ENCODE measurements at places on chromosomes 5 and 9. TPM values are rescaled to one million over a fixed set of nuclear protein-coding genes. Genes with fewer than 3 reads are reported as not detected.

GRCh38 chr5:95881833-95882232 lies 59.3 kb upstream of the GLRX start:
- peaks cover 16% of the 10 kb centered on the region for H3K4me1 ChIP-seq
- DNase-seq, result no peak
- H3K4me3 ChIP-seq, result no peak overlapping the region
- no peaks in the 10 kb centered on the region for H3K36me3 ChIP-seq

DNA sequence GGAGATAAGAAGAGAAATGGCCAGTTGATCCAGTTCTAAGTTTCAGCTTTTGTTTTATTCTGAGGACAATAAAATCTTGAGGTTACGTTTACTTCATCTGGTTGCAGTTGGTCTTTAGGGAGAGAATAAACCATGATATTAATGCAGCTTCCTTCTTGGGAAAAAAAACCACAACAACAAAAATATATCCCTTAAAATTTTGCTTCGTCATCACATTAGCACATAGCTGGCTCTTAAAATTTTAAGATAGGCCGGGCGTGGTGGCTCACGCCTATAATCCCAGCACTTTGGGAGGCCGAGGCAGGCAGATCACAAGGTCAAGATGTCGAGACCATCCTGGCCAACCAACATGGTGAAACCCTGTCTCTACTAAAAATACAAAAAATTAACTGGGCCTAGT lies 86.4 kb downstream of the EQTN start:
- H3K27ac ChIP-seq, result no peak overlapping the region
- H3K4me1 ChIP-seq, result no peaks in the 10 kb centered on the region
- H3K36me3 ChIP-seq, result no peaks in the 10 kb centered on the region
- H3K27me3 ChIP-seq, result no peaks in the 10 kb centered on the region

- H3K4me1 ChIP-seq, result no peaks in the 10 kb centered on the region
- no peak overlapping the region for H3K4me3 ChIP-seq
- no peak for DNase-seq
- no peak overlapping the region for H3K27ac ChIP-seq
Measured at GRCh38 chr5:179120951-179121666, 60.9 kb downstream of the ZNF354C start.

- H3K27ac ChIP-seq, result no peak overlapping the region
- DNase-seq, result peak; percentile 31
- H3K4me1 ChIP-seq, result peaks cover 31% of the 10 kb centered on the region
- no peaks in the 10 kb centered on the region for H3K27me3 ChIP-seq
- H3K36me3 ChIP-seq, result peaks cover 12% of the 10 kb centered on the region
Measured at GRCh38 chr9:137279741-137280473, 2.4 kb downstream of the TOR4A start.

DNA sequence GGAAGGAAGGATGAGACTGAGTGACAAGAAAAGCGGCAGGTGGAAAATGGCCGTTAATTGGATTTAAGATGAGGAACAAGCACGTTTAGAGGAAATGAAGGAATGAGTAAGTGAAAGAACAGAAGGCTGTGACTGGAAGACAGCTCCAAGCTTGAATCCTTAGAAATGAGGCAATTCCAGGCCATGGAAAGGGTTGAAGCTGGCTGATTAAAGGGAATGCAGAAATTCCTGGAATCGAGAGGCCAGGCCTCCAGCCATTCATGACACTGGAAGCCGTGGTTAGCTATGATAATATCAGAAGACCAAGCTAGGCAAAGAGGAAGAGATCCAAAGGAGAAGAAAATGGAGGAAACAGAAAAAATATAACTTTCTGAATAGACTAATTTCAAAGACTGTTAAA lies 84.2 kb downstream of the ARL15 start:
- no peak overlapping the region for H3K4me3 ChIP-seq
- no peak for DNase-seq
- H3K27me3 ChIP-seq, result no peaks in the 10 kb centered on the region
- no peaks in the 10 kb centered on the region for H3K36me3 ChIP-seq
- H3K27ac ChIP-seq, result no peak overlapping the region

DNA sequence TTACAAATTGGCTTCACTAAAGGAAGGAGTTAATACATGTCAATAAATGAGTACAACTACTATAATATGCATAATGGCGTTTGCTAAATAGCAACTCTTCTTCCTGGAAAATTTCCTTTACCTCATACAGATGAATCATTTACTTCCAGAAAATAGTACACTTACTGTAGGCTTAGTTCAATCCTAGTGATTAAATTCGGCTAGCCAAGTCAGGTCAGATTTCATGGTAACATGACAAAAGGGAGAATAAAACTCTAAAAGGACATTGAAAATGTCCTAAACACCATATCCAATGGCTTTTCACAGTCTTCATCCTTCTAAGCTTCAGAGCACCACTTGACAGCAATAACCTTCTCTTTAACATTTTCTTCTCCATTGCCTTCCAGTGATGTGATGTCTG lies 42.1 kb upstream of the ZFAND5 start:
- H3K4me3 ChIP-seq, result no peak overlapping the region
- H3K4me1 ChIP-seq, result no peaks in the 10 kb centered on the region
- no peak for DNase-seq
- no peaks in the 10 kb centered on the region for H3K36me3 ChIP-seq

DNA sequence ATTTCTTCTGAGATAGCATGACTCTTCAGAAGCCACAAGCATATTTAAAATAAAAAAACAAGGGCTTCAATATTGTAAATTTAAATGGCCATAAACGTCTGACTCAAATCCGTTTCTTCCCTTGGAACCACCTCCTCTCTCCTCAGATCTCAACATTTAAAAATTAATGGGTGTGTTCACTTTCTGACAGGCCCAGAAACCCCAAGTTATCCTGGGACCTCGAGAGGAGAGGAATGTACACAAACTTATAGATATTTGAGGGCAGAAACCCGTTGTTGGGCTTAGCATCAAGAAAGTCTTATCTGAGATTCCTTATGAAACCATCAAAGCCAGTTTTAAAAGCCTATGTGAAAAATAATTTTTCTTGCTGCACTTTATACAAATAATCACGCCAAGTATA lies 29.2 kb downstream of the MLLT3 start:
- no peak for DNase-seq
- no peaks in the 10 kb centered on the region for H3K27me3 ChIP-seq
- no peak overlapping the region for H3K4me3 ChIP-seq
- H3K27ac ChIP-seq, result no peak overlapping the region
- peaks cover 3% of the 10 kb centered on the region for H3K4me1 ChIP-seq

- H3K36me3 ChIP-seq, result no peaks in the 10 kb centered on the region
- no peak overlapping the region for H3K27ac ChIP-seq
- no peak for DNase-seq
- H3K4me1 ChIP-seq, result no peaks in the 10 kb centered on the region
Measured at GRCh38 chr5:133294380-133294779, 242.6 kb downstream of the HSPA4 start.

- H3K27ac ChIP-seq, result no peak overlapping the region
- DNase-seq, result no peak
- H3K4me1 ChIP-seq, result peaks cover 31% of the 10 kb centered on the region
- no peaks in the 10 kb centered on the region for H3K36me3 ChIP-seq
Measured at GRCh38 chr9:27430750-27431535, 93.1 kb upstream of the IFNK start.

DNA sequence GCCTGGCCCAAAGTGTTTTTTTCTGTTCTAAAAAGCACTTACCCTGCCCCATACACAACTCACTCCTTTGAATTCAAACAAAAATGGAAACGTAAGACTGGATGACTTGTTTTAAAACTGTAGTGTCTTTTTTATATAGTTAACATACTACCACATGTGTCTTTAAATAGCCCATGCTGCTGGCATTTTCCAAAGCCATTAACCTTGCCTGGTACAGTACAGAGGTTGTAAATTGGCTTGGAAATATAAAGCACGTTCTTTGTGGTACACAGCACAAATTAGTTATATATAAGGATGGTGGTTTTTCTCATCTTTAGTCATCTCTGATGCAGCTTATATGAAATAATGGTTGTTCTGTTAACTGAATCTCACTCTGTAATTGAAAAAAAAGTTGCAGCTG lies 519.7 kb upstream of the ZNF608 start:
- no peaks in the 10 kb centered on the region for H3K4me1 ChIP-seq
- no peak overlapping the region for H3K4me3 ChIP-seq
- no peaks in the 10 kb centered on the region for H3K27me3 ChIP-seq
- no peak for DNase-seq
- H3K27ac ChIP-seq, result no peak overlapping the region
- H3K36me3 ChIP-seq, result no peaks in the 10 kb centered on the region

DNA sequence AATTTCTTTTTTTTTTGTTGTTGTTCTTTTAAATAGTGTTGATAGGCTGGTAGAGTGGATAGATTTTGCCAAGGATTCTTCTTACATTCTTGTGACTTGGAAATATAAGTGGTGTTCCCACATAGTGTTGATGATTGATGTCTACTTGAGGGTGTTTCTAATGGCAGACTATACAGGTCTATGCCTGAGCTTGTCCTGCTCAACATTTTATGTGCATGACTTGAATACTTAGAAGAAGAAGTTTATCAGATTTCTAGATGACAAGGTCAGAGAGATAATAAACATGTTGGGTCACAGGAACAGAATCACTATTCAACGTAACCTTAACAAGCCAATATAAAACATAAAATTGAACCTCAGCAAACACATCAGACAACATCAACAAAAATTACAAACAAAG lies 24.2 kb downstream of the XRCC4 start:
- H3K4me1 ChIP-seq, result no peaks in the 10 kb centered on the region
- no peak for DNase-seq
- no peaks in the 10 kb centered on the region for H3K27me3 ChIP-seq

GRCh38 chr9:3398232-3398648 lies 127.6 kb downstream of the RFX3 start:
- DNase-seq, result peak; percentile 66
- H3K36me3 ChIP-seq, result peaks cover 5% of the 10 kb centered on the region
- H3K27me3 ChIP-seq, result no peaks in the 10 kb centered on the region

DNA sequence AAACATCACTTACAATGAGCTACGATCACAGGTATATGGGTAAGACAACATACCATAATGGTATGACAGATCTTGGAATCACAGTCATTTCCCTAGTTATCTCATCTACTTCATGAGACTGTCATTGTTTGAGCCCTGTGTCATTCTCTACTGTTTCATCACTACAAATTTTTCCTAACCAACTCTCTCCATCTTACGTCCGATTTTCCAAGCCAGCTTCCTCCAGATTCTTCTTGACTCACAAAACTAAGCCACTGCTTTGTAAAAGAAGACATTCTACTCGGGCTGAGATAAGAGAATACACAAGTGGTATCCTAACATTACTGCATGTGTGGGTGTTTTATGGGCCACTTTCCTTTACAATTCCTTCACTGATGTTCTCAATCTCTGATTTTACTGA lies 49.6 kb downstream of the SERINC5 start:
- no peak overlapping the region for H3K4me3 ChIP-seq
- no peak overlapping the region for H3K27ac ChIP-seq
- no peaks in the 10 kb centered on the region for H3K4me1 ChIP-seq
- no peaks in the 10 kb centered on the region for H3K27me3 ChIP-seq

GRCh38 chr9:136847088-136847825 lies 2.0 kb upstream of the PHPT1 start:
- no peaks in the 10 kb centered on the region for H3K27me3 ChIP-seq
- H3K27ac ChIP-seq, result no peak overlapping the region
- peaks cover 51% of the 10 kb centered on the region for H3K4me1 ChIP-seq
- peak overlapping the region; percentile 87 for H3K4me3 ChIP-seq
- peaks cover 4% of the 10 kb centered on the region for H3K36me3 ChIP-seq

- peaks cover 5% of the 10 kb centered on the region for H3K27me3 ChIP-seq
- H3K4me1 ChIP-seq, result no peaks in the 10 kb centered on the region
- no peaks in the 10 kb centered on the region for H3K36me3 ChIP-seq
- no peak overlapping the region for H3K27ac ChIP-seq
- DNase-seq, result no peak
Measured at GRCh38 chr5:173721601-173722232, 105.3 kb upstream of the BOD1 start.

DNA sequence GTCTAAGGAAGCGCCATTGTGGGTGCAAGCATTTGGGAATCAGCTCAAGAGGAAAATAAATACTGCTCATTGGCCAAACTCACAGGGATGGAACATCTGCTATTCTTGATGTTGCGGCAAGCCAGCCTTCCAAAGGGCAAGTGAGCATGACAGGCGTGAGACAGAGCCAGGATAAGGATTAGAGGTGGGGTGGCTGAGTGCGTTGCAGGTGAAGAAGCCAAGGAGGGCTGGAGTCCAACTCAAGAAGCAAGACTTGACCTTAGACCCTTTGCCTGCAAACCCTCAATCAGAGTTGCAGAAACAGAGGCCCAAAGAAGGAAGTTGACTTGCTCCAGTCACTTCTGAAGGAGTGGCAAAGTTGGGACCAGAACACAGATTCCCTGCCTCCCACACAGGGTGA lies 79.4 kb downstream of the WWC1 start:
- no peak for DNase-seq
- no peaks in the 10 kb centered on the region for H3K27me3 ChIP-seq
- no peaks in the 10 kb centered on the region for H3K4me1 ChIP-seq
- no peaks in the 10 kb centered on the region for H3K36me3 ChIP-seq

GRCh38 chr5:3601911-3602782 lies 6.5 kb downstream of the IRX1 start:
- H3K27me3 ChIP-seq, result peaks cover 54% of the 10 kb centered on the region
- no peak overlapping the region for H3K4me3 ChIP-seq
- H3K36me3 ChIP-seq, result no peaks in the 10 kb centered on the region
- no peak for DNase-seq
- H3K27ac ChIP-seq, result no peak overlapping the region

- H3K36me3 ChIP-seq, result peaks cover 7% of the 10 kb centered on the region
- H3K27ac ChIP-seq, result peak overlapping the region; percentile 92
- peak overlapping the region; percentile 98 for H3K4me3 ChIP-seq
- DNase-seq, result no peak
Measured at GRCh38 chr5:181243018-181243563, 615 bp downstream of the RACK1 start.

GRCh38 chr5:159510282-159510681 lies 180.0 kb upstream of the IL12B start:
- no peaks in the 10 kb centered on the region for H3K36me3 ChIP-seq
- no peak overlapping the region for H3K27ac ChIP-seq
- no peak overlapping the region for H3K4me3 ChIP-seq
- H3K4me1 ChIP-seq, result no peaks in the 10 kb centered on the region
- DNase-seq, result no peak
- no peaks in the 10 kb centered on the region for H3K27me3 ChIP-seq

DNA sequence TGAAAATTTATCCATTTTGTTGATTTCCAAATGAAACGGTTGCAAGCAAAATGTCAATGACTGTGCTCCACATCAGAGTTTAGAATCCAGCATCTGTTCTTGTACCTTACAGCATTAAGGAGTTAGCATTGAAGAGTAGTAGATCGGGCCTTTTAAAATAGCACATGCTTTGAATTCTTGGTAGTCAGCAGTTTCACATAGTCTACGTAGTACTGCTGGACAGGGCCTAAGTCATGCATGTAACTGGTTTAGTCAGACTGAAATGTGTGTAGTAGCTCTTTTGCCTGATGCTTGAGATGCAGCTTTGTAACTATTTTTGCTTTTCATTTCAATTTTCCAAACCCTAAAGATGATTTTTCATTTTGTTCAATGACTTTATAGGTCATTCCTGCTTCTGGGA lies 19.8 kb downstream of the LECT2 start:
- H3K27ac ChIP-seq, result no peak overlapping the region
- H3K27me3 ChIP-seq, result peaks cover 6% of the 10 kb centered on the region

GRCh38 chr5:42944989-42945388 lies 95.1 kb downstream of the ANXA2R start:
- H3K36me3 ChIP-seq, result no peaks in the 10 kb centered on the region
- H3K4me3 ChIP-seq, result no peak overlapping the region

The HINT1 gene
- 319 TPM for polyA plus RNA-seq

The NSG2 gene
- polyA plus RNA-seq, result not detected

The PRSS3 gene
- not detected for polyA plus RNA-seq

The SHISAL2B gene
- not detected for polyA plus RNA-seq

The SLC31A1 gene
- polyA plus RNA-seq, result 1.1 TPM

The MARCOL gene
- polyA plus RNA-seq, result not detected

The TXN gene
- 22.9 TPM for polyA plus RNA-seq

The OR1J2 gene
- polyA plus RNA-seq, result not detected

The DNAI1 gene
- polyA plus RNA-seq, result not detected

The CSF2 gene
- polyA plus RNA-seq, result not detected

The GFI1B gene
- polyA plus RNA-seq, result 0.63 TPM

The BHMT gene
- not detected for polyA plus RNA-seq

The POLR3G gene
- polyA plus RNA-seq, result 0.76 TPM

The C5orf52 gene
- not detected for polyA plus RNA-seq
